Cardiac ventricle fibroblast (primary cell): ENCODE measurements at places on chromosomes 5 and 9. TPM values are rescaled to one million over a fixed set of nuclear protein-coding genes. Genes with fewer than 3 reads are reported as not detected.

Gene INSL6
- total RNA-seq, result not detected in 2 replicates

Gene PTGR1
- total RNA-seq, result 92.3 and 111 TPM in 2 replicates

Gene LRRC70
- total RNA-seq, result 0.87 and 1.5 TPM in 2 replicates

Gene CATSPER3
- not detected in 2 replicates for total RNA-seq

Gene CCL21
- total RNA-seq, result 0.81 TPM in 1 of 2 replicates, not detected in the other

Gene RNF183
- total RNA-seq, result not detected in 2 replicates

Gene GADD45G
- 0.64 and 1.6 TPM in 2 replicates for total RNA-seq

Gene OMD
- 11.2 and 12.3 TPM in 2 replicates for total RNA-seq

Gene FBXW2
- 25.6 and 29.5 TPM in 2 replicates for total RNA-seq

Gene CARTPT
- not detected in 2 replicates for total RNA-seq

Gene PCDHA12
- total RNA-seq, result 0.06 and 0.34 TPM in 2 replicates

Gene HMCN2
- 0.06 TPM in 1 of 2 replicates, not detected in the other for total RNA-seq

Gene FAM169A
- total RNA-seq, result not detected in 2 replicates

Gene IL6ST
- total RNA-seq, result 945 and 962 TPM in 2 replicates

Gene MARCHF3
- 3.7 and 4.6 TPM in 2 replicates for total RNA-seq

Gene OBP2B
- not detected in 2 replicates for total RNA-seq

Gene CYSRT1
- 1.4 TPM in 1 of 2 replicates, not detected in the other for total RNA-seq

Gene TOR1A
- total RNA-seq, result 27.5 and 32.2 TPM in 2 replicates

Gene CDC20B
- not detected in 2 replicates for total RNA-seq

Gene TGFBI
- 319 and 366 TPM in 2 replicates for total RNA-seq

Gene OR1Q1
- not detected in 2 replicates for total RNA-seq

Gene LCN10
- total RNA-seq, result not detected in 2 replicates

Gene TARS1
- 69.9 and 89.3 TPM in 2 replicates for total RNA-seq

Gene PCA3
- not detected in 2 replicates for total RNA-seq

Gene C9orf153
- total RNA-seq, result 0.39 TPM in 1 of 2 replicates, not detected in the other
